ENCODE measurements at places on chromosomes 13 and 19.

DNA sequence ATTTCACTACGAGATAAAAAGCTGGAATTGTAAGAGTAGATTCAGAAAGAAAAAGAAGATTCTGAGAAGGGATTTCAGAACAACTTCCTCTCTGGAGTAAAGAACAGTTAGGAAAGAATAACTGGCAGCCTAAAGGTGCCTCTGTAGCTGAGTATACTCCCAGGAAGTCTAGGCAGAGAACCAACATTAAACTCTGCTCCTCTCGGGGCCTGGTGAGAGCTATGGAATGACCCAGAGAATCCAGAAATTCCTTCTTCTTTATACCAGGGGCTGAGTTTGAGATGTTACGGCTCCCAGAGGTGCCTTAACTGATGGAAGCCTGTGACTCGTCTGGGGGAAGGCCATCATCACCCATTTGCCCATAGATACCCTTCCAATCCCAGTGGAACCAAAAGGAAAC is 39.1 kb downstream of the FAM216B start:
- DNase-seq, result no peak

- DNase-seq, result no peak
These were observed 178.8 kb upstream of the STARD13 start for GRCh38 chr13:33464345-33464744.

GRCh38 chr19:10404888-10405820 is 1.8 kb upstream of the CDC37 start:
- DNase-seq, result no peak

DNA sequence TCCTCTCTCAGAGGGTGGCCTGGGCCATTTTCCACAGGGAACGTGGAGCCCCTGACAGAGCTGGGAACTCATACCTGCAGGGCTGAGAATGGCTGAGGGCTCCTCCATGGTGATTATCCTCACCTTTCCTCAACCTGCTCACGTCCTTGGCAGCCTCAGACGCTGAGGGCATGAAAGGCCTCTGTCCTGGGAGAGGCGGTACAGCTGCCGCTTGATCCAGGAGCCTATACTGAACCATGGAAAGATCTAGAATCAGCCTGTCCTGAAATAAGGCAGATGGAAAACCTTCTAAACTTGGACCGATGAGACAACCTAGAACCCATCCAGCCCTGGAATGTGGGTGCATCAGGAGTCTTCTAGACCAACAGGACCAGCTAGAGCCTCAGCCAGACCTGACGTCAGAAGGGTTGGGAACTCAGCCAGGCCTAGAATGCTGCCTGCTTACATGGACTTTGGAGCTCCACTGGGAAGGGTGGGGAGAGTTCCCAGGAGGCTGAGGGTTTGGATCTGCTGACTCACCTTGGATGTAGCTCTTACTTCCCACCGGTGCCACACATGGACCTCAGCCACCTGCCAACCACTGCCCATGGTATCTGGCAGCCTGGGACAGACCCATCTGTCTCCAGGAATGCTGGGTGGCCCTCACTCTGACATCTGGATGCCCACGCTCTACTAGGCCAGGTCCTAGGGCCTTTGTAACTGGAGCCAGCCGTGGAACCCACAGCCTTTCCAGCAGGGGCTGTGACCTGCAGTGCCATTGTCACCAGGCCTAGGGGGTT is 7.5 kb downstream of the KCTD15 start:
- DNase-seq, result peak; percentile 79

DNA sequence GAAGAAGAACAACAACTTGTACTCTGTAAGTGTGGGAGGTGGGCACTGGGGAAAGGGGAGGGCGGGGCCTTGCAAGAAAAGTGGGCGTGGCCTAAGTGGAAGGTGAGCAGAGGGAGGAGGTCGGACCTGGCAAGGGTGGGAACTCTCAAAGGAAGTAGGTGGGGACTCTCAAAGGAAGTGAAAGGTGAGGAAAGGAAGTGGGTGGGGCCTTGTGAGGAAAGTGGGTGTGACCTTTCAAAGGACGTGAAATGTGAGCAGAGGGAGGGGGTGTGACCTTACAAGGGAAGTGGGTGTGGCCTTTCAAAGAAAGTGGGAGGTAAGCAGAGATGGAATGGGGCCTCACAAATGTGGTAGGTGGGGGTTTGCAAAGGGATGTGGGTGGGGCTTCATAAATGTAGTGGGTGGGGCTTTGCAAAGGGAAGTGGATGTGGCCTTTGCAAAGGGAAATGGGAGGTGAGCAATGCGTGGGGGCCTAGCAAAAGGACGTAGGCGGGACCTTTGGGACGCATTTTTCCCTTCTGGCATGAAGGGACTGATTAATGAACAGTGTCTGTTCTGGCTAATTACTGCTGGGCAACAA is 25.9 kb downstream of the ACSBG2 start:
- DNase-seq, result no peak
